ENCODE measurements at places on chromosomes 2 and 18. TPM values are rescaled to one million over a fixed set of nuclear protein-coding genes. Genes with fewer than 3 reads are reported as not detected.
A peak's percentile ranks its signal among the peaks of the same experiment; 100 is the strongest.

CD8B gene
- total RNA-seq, result not detected

GRCh38 chr2:241902357-241902991 lies 32.9 kb downstream of the RTP5 start:
- peak; percentile 89 for DNase-seq

LRATD1 gene
- total RNA-seq, result not detected

DNA sequence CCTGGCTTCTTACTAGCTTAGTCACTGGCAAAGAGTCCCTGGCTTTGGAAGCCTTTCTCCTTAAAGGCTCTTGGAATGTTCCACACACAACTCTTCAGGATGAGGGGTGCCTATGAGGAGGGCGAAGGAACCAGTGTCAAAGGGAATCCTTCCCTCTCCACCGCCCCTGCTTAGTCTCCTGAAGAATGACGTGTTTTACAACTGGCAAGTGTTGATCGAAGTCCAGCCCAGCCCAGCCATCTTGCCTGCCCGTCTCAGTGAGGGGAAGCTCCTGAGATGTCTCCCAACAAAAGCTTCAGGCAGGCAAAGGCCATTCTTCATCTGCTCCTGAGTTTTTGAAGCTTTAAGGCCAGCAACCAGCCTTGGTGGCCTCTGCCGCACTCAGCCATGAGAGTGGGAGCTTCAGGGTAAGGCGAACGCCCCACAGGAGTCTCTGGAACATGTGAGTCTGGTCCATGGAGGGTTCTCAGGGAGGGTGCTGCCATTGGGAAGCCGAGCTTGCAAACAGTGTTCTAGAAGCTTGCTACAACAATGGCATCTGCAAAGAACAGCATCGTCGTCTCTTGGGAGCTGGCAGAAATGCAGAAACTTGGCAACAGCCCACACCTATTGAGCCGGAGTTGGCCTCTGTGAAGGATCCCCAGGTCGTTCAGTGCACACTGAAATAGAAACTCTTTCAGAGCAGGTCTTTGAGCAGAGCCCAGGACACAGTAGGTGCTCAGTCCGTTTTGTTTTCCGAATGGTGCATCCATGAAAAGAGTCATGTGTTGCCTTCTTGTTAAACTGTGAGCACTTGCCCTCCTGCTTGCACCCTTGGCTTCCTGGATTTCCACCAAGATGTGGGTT lies 220.7 kb downstream of the SEPTIN10 start:
- DNase-seq, result no peak

GRCh38 chr2:127679680-127680361 lies 4.5 kb upstream of the LIMS2 start:
- DNase-seq, result no peak

DNA sequence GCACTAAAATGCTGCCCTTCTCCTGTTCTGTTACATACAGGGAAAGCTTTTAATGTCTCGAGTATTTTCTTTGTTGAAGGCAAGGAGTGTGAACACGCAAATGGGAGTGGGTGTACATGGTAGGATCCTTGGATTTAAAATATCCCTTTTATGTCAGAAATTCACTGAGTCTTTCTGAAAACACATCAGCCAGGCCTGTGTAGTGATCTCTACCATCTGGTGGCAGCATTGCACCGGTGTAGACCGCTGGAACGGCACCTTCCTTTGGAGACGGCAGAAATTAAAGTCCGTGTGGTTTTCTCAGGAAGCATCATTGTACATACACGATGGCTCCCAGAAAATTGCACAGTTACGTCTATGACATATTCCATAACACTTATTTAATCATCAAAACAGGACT lies 515.8 kb downstream of the GALR1 start:
- no peak for DNase-seq

- DNase-seq, result no peak
Observed at GRCh38 chr2:173986805-173987204, 21.6 kb upstream of the SP3 start.

- no peak for DNase-seq
Observed at GRCh38 chr18:21682371-21683051, 22.1 kb downstream of the ABHD3 start.

ST8SIA5 gene
- total RNA-seq, result 0.36 TPM

GRCh38 chr2:97651114-97651513 lies 5.3 kb downstream of the COX5B start:
- no peak for DNase-seq

UGT1A8 gene
- total RNA-seq, result not detected

GRCh38 chr18:39167990-39168389 lies 1602.4 kb upstream of the CELF4 start:
- DNase-seq, result no peak

DNA sequence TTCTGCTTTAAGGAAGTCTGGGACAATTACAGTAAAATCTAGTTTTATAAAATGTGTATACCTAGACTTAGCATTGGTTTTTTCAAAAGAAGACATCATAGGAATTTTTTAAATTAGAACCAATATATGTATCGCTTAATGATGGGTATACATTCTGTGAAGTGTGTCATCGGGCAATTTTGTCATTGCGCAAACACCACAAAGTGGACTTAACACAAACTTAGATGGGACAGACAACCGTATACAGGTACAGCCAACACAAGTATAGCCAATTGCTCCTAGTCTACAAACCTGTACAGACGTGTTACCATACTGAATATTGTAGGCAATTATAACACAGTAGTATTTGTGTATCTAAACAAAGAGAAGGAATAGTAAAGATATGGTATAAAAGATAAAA lies 12.7 kb downstream of the MYO1B start:
- no peak for DNase-seq

COLEC11 gene
- total RNA-seq, result not detected

ALLC gene
- not detected for total RNA-seq

DNA sequence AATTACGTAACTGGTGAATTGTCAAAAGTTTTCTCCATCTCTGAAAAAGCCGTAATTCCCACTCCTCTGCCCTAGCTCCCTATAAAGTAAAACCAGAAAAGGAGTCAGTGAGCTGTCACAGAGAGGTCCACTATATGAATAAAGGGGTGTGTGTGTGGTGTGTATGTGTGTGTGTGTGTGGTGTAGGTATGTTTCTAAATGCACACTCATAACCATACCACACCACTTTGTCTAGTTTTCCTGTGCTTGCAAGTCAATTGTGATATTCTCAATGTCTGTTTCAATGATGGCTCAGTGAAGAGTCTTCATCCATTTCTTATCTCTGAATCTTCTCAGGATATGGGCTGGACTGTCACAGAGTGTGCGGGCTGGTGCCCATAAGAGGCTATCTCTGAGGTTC lies 54.8 kb upstream of the CCDC68 start:
- no peak for DNase-seq

REG1B gene
- not detected for total RNA-seq

SP5 gene
- not detected for total RNA-seq

GRCh38 chr2:78928502-78928901 lies 97.0 kb upstream of the REG3G start:
- no peak for DNase-seq

IL1RL2 gene
- 0.46 TPM for total RNA-seq

TCF23 gene
- not detected for total RNA-seq

DNA sequence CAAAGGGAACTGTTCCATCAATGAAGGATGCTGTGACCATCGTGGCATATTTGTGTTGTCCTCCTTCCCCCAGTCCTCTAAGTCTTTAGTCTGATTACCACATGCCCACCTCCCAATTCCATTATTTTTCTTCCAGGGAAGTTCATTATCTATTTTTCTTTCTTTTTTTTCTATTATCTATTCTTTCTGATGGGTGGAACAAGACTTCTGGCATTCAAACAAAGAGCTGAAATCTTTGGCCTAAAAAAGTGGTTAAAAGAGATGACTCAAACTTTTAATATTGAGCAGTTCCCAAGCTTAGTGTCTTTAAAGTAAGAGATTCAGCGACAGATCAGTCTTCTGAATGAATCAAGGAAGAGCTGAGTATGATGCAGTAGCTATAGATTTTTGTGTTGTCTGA lies 66.6 kb downstream of the DIS3L2 start:
- no peak for DNase-seq

DNA sequence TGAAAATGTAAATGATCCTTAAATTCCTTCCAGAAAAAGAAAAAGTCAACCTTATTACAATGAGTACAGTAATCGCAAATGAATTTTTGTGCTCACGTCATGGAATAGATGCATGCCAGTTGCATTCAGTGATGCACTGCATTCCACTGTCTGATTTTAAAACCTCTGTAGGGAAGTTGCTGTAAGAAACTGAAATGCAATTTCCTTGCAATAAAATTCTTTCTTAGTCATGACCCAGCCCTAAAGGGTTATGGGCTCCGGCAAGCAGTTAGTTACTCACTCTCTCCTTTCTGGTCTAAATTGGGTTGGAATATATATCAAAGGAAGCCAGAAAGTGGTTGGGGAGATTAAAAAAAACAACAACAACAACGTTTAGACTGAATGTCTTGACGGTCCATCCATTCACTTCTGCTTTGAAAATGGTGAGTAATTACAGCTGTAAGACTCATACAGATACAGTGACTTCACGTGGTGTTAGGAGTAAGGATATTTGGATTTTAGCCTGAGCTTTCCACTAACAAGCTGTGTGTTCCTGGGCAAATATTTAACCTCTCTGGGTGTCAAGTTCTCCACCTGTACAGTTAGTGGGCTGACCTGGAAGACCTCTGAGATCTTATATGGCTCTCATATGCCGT lies 8.6 kb upstream of the RND3 start:
- DNase-seq, result no peak

DNA sequence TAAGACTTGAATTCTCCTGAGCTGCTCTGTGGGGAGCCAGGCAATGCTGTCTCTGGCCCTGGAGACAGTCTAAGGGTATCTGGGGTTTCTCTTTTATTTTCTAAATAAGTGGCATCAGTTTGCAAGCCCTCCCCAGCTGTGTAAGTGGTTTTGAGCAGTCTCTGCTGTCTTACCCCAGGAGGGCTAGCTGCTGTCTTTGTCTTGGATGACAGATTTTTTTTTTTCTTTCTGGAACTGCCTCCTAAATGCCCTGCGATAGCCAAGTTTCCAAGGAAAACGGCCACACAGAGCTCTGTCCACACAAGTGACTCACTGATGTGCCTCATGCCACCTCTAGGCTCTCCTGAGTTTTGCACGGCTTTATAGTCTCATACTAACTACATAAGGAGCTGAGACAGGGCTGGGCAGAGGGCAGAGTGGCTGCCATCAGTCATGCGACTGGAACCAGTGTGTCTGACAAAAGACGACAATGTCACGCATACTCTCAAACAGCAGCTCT lies 37.2 kb upstream of the THOC1 start:
- no peak for DNase-seq

DNA sequence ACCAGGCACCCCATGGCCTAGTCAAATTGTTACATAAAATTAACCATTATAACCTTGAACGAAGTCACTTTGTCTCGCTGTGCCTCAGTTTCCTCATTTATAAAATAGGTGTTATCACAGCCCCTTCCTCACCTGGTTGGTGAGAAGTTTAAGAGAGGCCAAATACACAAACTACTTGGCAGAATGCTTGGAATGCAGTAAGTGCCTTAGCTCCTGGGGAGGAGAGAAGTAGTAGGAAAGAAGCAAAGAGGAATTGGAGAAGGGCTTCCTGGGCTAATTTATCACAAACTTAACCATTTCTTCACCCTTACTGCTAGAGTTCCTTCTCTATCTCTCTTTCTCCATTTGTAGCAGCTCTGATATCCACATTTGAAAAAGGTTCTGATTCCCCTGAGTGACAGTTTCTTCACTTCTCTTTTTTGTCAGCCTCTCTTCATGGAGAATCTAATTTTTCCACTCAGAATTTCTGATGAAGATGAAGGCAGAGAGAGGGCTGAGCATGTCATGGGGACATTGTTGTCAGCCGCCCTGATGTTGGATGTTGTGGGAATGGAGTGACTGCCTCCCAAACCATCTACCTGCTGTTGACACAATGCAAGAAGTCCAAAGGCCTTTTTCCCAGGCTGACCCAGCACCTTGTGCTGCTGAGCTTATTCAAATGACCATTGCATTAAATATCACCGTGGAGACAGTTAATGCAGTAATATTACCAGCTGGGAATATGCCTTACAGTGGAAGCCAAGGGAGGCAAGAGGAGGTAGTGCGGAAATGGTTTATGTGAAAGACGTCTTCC lies 60.4 kb downstream of the BOD1L2 start:
- no peak for DNase-seq

GRCh38 chr18:47669815-47670214 lies 260.6 kb downstream of the SMAD2 start:
- DNase-seq, result no peak
